Activated CD8-positive, alpha-beta T cell treated with anti-CD3 and anti-CD28 coated beads, Interleukin-2, amount 10 ng/mL, durations not matched to agents 7 days and 5 days (primary cell): ENCODE measurements at places on chromosomes 12 and 14.

- no peaks in the 10 kb centered on the region for H3K4me1 ChIP-seq
- H3K36me3 ChIP-seq = no peaks in the 10 kb centered on the region
- H3K4me3 ChIP-seq = no peak overlapping the region
- DNase-seq = no peak
- H3K27me3 ChIP-seq = peaks cover 10% of the 10 kb centered on the region
Observed at GRCh38 chr14:58060898-58061297, 91.1 kb downstream of the ARMH4 start.

DNA sequence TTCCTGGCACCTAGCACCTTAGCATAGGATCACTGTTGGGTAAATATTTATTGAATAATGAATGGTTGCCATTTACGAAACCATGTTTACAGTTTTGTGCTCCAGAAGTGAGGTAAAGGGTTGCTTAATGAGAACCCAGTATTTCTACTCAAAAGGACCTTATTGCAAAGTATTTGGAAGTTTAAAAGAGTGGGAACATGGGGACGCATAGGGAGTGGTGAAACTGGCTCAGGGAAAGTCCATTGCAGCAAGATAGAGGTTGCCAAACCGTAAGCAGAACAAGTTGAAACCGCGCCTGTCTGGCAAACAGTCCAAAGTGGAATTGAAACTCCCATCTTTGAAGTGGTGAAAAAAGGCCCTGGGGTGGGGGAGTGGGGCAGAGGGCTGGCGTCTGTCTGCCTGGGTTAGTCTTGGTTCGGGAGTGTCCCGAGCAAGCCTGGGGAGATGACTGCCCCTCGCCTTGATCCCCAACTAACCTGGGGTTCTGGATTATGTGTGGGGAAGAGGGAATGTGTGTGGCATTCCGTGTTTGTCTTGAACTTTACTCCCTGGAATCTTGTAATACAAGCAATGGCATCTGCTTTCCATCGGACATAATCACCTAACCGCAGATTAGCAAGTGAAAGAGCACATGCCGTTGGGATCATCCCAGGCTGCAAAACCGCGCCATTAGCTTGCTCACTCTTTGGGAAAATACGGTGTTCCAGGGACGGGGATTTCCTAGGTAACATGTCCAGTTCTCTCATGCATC is 7.2 kb downstream of the ALDH2 start:
- H3K36me3 ChIP-seq = no peaks in the 10 kb centered on the region
- H3K27ac ChIP-seq = no peak overlapping the region
- H3K4me1 ChIP-seq = peaks cover 8% of the 10 kb centered on the region
- peaks cover 12% of the 10 kb centered on the region for H3K27me3 ChIP-seq

DNA sequence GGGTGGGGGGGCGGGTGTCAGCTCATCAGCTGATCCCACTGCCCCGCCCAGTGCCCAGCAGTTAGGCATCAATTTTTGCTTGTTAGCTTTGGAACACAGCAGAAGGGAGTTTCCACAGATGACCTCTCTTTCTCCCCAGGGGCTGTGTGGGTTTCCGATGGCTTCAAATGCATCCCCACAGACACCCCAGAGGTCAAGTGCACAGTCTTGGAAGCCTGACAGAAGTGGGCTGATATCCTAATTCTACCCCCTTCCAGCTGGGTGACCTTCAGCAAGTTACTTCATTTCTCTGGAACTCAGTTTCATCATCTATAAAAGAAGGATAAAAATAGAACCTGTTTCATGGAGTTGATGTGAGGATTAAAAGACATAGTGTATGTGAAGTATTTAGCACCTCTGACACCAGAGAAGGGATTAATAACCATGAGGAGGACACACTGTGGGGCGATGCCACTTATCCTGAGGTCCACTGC is 22.0 kb downstream of the TTC9 start:
- H3K4me3 ChIP-seq = no peak overlapping the region
- peaks cover 69% of the 10 kb centered on the region for H3K4me1 ChIP-seq
- H3K27me3 ChIP-seq = no peaks in the 10 kb centered on the region
- no peak overlapping the region for H3K27ac ChIP-seq
- H3K36me3 ChIP-seq = peaks cover 47% of the 10 kb centered on the region
- no peak for DNase-seq

DNA sequence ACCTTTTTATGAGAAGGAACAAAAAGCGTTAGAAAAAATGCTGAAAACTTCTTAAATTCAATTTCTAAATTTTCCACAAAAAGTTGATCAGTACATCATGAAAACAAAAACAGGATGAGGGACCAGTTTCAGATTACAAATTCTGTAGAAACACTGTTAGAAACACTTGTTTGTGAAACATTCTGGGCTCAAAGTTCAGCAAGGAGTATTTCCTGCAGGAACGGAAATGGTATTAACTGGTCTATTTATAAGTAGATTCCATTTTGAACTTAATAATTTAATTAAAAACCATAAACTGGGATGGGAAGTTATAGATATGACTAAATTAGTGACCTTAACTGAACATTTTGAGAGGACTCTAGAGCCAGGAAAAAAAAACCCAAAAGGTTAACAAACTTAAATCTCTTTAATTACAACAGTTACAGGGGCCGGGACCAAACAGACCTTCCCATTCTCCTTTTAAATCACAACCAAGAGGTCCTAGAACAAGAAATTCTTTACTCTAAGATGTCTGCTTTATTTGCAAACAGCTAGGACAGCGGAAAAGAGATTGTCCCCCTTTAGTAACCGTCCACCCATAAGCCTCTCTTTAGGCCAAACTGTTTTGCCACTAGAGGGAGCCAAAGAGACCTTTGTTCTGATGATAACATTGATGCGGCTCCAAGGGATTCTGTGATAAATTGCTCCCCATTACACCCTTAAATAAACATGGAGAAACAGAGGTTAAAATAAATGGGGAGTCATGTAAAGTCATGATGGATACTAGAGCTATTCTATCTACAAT is 69.0 kb upstream of the RERGL start:
- no peaks in the 10 kb centered on the region for H3K4me1 ChIP-seq
- no peak overlapping the region for H3K27ac ChIP-seq
- H3K27me3 ChIP-seq = no peaks in the 10 kb centered on the region
- DNase-seq = peak; percentile 35

DNA sequence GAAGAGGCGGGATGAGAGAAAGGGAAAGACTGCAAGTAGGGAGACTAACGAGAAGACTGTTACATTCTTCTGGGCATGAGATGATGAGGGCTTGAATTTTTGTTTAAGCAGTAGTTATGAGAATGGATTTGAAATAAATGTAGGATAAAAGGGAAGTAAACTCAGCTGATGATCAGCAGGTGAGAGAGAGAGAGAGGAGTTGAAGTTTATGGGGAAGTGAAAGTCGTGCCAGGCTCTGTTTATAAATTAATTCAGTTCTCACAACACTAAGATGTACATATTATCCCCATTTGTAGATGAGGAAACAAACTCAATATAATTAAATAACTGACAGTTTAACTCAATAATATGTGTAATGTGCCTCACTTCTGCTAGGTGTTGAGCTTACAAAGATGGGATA is 170.0 kb upstream of the RMST start:
- DNase-seq = no peak
- H3K4me1 ChIP-seq = no peaks in the 10 kb centered on the region
- no peaks in the 10 kb centered on the region for H3K27me3 ChIP-seq
- no peak overlapping the region for H3K27ac ChIP-seq
- no peaks in the 10 kb centered on the region for H3K36me3 ChIP-seq

DNA sequence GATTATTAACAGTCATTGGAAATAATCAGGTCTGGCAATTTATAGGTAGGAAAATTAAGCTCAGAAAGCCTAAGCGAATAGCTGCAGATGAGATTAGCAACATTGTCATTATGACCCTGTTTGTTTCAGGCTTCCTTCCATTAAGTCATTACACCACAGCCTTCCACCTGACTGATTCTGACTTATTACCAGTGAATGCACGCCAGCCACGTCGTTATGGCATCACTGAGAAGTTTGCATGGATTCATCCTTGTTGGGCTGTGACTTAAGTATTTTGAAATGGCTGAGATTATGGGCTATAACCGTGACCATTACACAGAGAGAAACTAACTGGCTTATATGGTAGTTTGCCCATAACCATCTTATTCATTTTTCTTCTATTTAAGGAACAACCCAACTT is 18.6 kb downstream of the RASSF8 start:
- no peaks in the 10 kb centered on the region for H3K36me3 ChIP-seq
- peaks cover 9% of the 10 kb centered on the region for H3K27me3 ChIP-seq
- H3K27ac ChIP-seq = no peak overlapping the region
- no peaks in the 10 kb centered on the region for H3K4me1 ChIP-seq
- DNase-seq = no peak

DNA sequence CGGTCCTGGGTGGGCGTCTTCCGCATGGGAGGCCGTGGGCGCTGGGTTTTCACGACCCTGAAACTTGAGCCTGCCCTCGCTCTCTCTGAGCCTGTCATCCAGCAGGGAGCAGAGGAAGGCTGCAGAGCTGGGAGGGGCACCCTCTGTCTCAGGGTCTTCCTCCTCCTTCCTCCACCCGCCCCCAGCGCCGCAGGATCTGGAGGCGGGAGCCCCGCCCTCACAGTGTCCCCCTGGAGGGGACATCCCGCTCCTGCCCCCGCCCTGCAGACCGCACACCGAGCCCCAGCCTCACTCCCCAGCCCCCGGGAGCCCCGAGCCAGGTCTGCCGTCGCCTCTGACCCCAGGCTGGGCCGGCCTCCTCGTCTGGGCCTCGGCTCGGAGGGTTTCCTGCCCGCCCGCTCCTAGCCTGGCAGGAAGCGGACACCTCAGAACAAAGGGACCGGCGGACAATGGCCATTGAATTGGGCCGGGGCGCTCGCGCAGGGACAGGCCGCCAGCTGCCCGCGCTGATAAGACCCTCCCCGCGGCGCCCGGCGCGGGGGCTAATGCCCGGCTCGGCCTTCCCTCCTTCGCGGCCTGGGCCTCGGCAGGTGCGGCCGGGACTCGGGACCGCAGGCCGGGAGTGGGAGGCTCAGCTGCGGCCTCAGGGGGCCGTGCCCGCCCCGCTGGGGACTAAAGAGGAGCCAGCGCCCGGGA is 15.3 kb upstream of the NUDT14 start:
- H3K4me1 ChIP-seq = peaks cover 56% of the 10 kb centered on the region
- DNase-seq = no peak
- peaks cover 24% of the 10 kb centered on the region for H3K27me3 ChIP-seq
- no peak overlapping the region for H3K4me3 ChIP-seq

- H3K36me3 ChIP-seq = no peaks in the 10 kb centered on the region
- H3K27ac ChIP-seq = no peak overlapping the region
- no peaks in the 10 kb centered on the region for H3K27me3 ChIP-seq
- H3K4me3 ChIP-seq = no peak overlapping the region
- H3K4me1 ChIP-seq = no peaks in the 10 kb centered on the region
- no peak for DNase-seq
Observed at GRCh38 chr14:48229091-48229490, 553.7 kb upstream of the MDGA2 start.

- H3K27ac ChIP-seq = no peak overlapping the region
- no peaks in the 10 kb centered on the region for H3K36me3 ChIP-seq
- H3K27me3 ChIP-seq = peaks cover 8% of the 10 kb centered on the region
- H3K4me1 ChIP-seq = no peaks in the 10 kb centered on the region
- no peak overlapping the region for H3K4me3 ChIP-seq
Observed at GRCh38 chr12:15446807-15447206, 124.5 kb downstream of the PTPRO start.

- H3K4me1 ChIP-seq = no peaks in the 10 kb centered on the region
- no peaks in the 10 kb centered on the region for H3K36me3 ChIP-seq
- DNase-seq = no peak
- H3K27me3 ChIP-seq = no peaks in the 10 kb centered on the region
Observed at GRCh38 chr12:125634813-125635212, 569.6 kb downstream of the AACS start.

DNA sequence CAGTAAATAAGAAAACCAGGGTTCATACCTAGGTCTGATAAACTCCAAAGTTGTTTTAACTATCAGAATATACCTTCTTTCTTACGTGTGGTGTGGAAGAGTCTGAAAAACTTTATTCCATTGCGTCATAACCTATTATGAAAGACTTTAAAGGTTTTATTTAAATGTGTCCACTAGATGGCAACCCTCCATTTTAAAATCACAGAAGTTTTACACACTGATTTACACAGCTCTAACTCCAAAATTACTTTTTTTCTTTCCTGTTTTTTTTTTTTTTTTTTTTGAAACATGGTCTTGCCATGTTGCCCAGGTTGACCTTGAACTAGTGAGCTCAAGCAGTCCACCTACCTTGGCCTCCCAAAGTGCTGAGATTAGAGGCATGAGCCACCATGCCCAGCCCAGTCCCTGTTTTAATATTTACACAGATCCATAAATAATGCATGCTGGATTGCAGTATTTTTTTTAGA is 17.3 kb upstream of the TMPRSS12 start:
- no peaks in the 10 kb centered on the region for H3K36me3 ChIP-seq
- no peaks in the 10 kb centered on the region for H3K27me3 ChIP-seq
- peak overlapping the region; percentile 46 for H3K27ac ChIP-seq
- no peak overlapping the region for H3K4me3 ChIP-seq
- H3K4me1 ChIP-seq = peaks cover 5% of the 10 kb centered on the region

GRCh38 chr12:9928607-9929006 is 3.6 kb downstream of the CLEC2A start:
- no peak for DNase-seq
- H3K36me3 ChIP-seq = no peaks in the 10 kb centered on the region
- peaks cover 9% of the 10 kb centered on the region for H3K27me3 ChIP-seq
- H3K4me3 ChIP-seq = no peak overlapping the region

GRCh38 chr14:63134801-63135200 is 69.4 kb upstream of the RHOJ start:
- DNase-seq = no peak
- H3K27me3 ChIP-seq = no peaks in the 10 kb centered on the region
- H3K27ac ChIP-seq = no peak overlapping the region
- H3K4me3 ChIP-seq = no peak overlapping the region
- no peaks in the 10 kb centered on the region for H3K4me1 ChIP-seq
- no peaks in the 10 kb centered on the region for H3K36me3 ChIP-seq
